ENCODE measurements at places on chromosomes 4 and X.

GRCh38 chr4:185017964-185018772 lies at the start of gene HELT:
Gene HELT (plus strand): TSS chr4:185018490. CDS start chr4:185018929, 439 bp downstream.
- no peak for DNase-seq

- DNase-seq: no peak
Measured at GRCh38 chrX:819684-820083, 189.1 kb downstream of the SHOX start.

DNA sequence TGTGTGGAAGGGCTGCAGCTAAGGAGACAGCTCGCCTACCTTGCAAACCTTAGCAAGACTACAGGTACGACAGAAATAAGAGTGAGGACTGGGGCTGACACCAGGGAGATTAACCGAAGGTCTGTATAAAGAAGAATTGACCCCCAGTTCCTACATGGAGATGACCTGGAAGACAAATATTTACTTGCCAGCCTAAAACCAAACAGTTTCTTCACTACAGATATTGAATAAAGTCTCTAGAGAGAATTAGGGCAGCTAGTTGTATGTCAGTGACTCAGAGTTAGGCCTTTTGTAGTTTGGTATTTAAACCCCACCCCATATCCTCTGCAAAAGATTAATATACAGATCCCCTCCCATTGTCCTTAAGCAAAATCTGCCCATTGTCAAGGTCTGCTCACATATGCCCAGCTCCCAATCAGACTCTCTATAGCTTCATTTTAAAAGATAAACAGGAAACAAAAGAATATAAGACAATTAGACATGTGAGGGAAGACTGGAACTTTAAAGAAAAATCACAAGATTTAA lies 28.1 kb upstream of the FRMPD3 start:
- no peak for DNase-seq

- DNase-seq: no peak
Measured at GRCh38 chr4:108636246-108636645, 14.2 kb upstream of the OSTC start.

DNA sequence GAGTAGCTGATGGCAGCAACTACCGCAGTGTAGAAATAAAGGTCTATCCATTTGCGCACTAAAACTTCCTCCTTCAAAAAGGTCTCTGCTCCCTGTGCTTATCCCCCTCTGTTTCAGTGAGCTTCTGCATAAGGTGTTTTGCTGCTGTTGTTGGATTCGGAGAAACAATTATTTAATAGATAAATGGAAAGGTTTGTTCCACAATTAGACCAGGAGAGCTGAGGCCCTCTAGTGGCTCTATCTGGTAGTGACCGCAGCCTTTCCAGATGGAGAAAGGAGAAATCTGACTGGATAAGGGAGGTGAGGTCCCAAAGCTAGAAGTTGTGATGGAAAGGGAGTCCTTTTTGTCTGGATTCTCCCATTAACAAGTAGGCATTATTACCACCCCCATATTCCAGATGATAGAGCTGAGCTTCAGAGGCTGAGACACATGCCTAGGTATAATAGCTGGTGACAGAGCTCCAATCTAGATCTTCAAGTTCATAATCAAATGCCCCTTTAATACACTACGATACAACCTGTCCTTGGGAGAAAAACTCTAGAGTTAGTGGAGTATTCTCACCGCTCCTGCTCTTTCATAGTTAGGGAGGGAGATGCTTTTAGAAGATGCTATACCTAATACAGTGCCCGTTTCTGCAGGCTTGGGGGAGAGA lies 5.1 kb upstream of the GABRQ start:
- no peak for DNase-seq

- no peak for DNase-seq
Measured at GRCh38 chr4:61805979-61806378, 605.9 kb downstream of the ADGRL3 start.

Measured in activated T-cell treated with anti-CD3 and anti-CD28 coated beads for 4 hours (primary cell).